ENCODE measurements at places on chromosomes 7 and 10.

GRCh38 chr7:23967949-23968599 is 258.1 kb downstream of the STK31 start:
- DNase-seq: no peak

DNA sequence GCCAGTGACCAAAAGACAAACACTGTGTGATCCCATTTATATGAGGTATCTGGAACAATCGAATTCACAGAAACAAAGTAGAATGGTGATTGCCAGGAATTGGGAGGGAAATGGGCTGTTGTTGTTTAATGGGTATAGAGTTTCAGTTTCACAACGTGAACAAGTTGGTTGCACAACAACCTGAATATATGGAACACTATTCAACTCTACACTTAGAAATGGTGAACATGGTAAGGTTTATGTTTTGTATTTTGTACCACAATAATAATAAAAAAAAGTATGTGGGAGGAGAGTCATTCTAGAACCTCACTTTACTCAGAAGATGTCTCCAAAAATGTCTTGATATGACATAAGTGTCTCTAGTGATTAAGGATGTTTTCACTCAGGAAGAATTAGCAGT is 85.2 kb upstream of the SGCE start:
- DNase-seq: no peak

GRCh38 chr7:102279537-102280400 is 6.9 kb upstream of the SH2B2 start:
- peak; percentile 35 for DNase-seq

DNA sequence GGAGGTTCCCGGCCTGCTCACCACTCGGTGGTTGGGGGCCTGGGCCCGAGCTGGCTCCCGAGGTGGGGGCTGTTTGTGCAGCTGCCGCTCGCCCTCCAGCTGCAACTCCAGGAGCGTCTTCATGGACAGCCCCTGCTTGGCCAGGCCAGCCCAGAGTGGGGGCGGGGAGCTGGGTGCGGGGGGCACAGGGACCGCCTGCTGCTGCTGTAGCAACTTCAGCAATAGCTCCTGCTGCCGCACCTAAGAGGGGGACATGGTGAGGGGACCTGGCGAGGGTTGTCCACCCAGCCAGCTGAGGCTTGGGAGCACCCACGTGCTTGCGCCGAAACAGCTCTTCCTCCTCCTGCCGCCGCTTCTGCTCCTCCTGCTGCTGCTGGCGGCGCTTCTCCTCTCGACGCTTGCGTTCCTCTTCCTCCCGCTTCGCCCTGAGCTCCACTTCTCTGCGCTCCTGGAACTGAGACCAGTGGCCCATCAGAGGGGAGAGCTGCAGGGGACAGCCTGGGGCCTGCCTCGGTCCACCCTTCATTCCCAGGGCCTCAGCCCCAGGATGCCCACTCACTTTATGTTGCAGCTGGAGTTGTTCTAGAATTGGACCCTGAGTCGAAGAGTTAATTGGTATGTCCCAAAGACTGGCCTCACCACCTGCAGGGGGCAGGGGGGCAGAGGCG is 9.6 kb downstream of the GNB2 start:
- DNase-seq: no peak

DNA sequence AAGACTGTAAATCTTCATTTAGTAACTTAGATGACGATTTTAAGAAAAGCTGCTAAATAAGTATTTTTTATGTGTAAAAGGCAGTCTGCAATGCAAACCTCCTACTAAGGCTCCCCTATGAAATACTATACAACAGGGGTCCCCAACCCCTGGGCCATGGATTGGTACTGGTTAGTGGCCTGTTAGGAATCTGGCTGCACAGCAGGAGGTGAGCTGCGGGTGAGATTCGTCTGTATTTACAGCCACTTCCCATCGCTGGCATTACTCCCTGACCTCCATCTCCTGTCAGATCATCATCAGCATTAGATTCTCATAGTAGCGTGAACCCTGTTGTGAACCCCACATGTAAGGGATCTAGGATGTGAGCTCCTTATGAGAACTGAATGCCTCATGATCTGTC is 580.4 kb downstream of the MAGI2 start:
- DNase-seq: no peak

- no peak for DNase-seq
Measured at GRCh38 chr10:10872035-10872673, 145.5 kb upstream of the CELF2 start.

- DNase-seq: no peak
Measured at GRCh38 chr7:14457568-14458453, 444.7 kb downstream of the DGKB start.

GRCh38 chr10:112775892-112776674 is 174.0 kb upstream of the TCF7L2 start:
- DNase-seq: no peak

GRCh38 chr7:157007470-157008066 is 2.9 kb downstream of the MNX1 start:
- no peak for DNase-seq

DNA sequence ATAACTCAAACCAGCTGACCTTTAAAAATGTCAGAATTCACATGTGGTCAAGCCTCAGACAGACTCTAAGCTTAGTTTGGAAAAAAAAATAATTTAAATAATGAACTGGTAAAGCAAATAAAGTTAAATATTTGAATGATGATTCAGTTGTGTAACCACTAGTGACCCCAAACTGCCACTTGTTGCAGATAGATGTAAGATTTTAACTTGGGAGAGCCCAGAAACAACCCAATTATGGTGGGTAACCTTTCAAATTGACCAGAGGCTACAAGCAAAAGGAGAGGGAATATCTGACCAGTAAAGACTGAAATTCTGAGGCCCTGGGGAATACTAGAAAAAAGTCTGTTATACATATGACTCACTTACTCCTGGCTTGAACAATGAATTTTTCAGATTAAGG is 268.1 kb downstream of the HPSE2 start:
- DNase-seq: no peak

DNA sequence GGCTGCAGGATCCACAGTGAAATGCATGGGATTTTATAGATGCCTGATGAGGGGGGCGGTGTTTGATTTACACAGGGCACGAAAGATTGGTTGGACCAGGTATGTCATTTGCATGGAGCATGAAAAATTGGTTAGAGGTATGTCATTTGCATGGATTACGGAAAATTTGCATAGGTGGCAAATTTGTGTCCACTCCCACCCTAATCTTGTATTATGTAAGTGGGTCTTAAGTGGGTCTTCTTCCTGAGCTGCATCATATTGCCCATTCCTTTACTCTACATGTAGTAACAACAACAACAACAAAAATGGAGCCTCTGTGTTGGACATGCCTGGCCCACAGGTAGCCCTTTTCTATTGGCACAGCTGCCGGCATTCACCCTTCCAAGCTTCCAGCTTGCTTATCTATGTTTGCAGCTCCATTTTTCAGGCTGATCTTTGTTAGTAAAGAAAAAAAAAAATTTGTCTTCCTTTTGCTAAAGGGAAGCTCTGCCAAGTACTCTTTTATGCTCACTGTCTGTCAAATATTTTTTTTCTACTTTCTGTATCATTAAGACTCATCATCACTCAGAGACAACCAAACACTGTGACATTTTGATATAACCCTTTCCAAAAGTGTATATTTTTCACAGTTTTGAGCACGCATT is 10.3 kb upstream of the ZNF273 start:
- no peak for DNase-seq

- DNase-seq: no peak
Measured at GRCh38 chr10:15863733-15864132, 3.4 kb upstream of the MINDY3 start.

DNA sequence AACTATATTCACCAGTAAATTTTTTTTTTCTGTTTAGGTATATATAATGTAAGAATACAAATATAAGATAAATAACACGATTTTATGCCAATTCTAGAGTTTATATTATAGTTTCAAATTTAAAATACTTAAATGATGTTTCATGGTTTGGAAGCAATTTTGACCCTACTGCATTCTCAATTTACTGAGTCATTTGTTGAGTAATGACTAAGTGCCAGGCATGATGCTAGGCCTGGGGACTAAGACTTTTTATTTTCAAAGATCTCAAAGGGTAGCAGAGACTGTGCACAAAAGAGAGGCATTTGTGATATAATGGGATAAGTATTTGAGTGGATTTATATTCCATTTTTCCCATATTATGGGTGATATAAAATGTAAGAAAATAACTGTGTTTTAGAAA is 78.9 kb upstream of the SMIM30 start:
- DNase-seq: no peak

GRCh38 chr7:129317450-129317849 is 92.6 kb downstream of the AHCYL2 start:
- no peak for DNase-seq

GRCh38 chr7:98217623-98218582 is 6.7 kb downstream of the BHLHA15 start:
- DNase-seq: no peak

- no peak for DNase-seq
Measured at GRCh38 chr7:16348251-16348650, 73.1 kb downstream of the CRPPA start.

DNA sequence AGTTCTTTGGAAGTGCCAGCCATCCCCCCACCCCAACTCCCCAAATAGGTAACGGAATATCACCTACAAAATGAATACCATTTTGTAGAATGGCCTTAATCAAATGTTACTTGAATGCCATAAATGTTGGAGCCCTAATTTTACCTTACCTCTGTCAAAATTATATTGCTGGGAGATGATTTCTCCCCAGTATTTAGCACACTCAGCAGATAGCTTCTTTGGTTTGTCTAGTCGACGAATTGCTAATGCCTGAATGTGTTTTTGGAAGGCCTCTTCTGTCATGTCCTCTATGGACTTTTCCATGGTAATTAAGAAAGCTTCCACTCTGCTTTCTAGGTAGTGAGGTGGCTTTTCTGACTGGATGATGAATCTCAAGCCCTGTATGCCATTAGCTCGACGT is 110.3 kb downstream of the IDE start:
- DNase-seq: no peak

GRCh38 chr7:154781369-154782303 is 221.3 kb downstream of the PAXIP1 start:
- no peak for DNase-seq
